ENCODE measurements at places on chromosomes 1 and 21.

DNA sequence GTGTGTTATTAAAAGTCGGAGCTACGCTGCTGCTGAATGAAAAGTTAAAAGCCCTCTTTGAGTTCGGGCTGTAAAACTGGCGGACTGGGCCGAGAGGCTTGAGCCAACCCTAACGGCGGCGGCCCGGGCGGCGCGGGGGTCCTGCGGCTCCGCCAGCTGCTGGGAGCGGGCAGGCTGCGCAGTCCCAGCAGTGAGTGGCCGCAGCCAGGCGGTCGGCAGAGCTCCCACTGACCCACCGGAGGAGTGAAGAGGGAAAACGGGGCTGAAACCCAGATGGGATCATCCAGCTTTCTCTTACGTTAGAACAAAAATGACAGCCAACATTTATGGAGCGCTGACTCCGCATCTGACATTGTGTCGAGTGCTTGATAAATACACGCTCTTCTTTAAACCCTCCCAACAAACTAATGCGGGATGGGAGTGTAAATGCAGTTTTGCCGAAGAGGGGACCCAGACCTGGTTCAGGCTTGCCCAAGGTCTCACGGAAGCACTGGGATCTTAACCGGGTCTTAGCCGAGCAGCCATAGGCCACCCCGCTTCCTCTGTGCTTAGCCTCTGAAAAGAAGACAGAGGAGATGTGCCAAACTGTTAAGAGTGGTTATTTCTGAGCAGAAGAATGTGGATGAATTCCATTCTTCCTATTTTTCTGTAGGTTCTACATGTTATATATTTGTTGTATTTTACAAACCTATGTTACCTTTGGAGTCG is 3.5 kb downstream of the GRHL3 start:
- peak; percentile 78 for DNase-seq

GRCh38 chr1:24620678-24621077 is 22.4 kb upstream of the SRRM1 start:
- no peak for DNase-seq

- no peak for DNase-seq
These were observed 4.0 kb upstream of the TRIM11 start for GRCh38 chr1:228410671-228411070.

DNA sequence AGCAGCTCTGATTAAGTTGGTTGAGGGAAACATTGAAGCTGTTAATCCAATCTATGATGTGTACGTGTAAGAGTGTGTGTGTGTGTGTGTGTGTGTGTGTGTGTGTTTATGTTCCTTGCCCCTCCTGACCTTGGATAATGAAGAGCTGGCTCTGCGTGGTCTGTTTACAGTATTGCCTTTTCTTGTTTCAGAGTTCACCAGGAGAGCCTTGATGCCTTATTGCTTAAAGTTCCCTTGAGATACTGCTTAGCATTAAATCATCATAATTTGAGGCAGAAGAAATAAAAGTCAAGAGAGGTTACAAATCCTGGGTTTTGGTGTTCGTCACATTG is 36.4 kb downstream of the CAPN8 start:
- DNase-seq, result no peak

DNA sequence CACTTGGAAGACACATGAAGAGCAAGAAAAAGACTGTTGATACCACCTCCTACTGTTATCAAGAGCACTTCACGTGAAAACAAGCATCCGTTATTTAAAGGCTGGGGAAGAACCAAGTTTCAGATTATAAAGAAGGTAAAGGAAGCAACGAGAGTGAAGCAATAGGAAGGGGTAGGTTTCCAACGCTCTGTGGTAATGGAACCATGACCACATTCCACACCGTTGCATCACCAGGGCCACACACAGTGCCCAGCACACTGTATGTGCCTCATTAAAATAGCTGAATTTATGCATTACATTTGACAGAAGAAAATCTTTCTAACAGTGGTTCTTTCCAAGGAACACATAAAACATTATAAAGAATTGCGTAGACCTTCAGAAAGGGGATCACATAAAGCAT is 435.8 kb downstream of the MRPL39 start:
- DNase-seq, result no peak

GRCh38 chr1:209607102-209607794 is 23.7 kb downstream of the CAMK1G start:
- no peak for DNase-seq

- DNase-seq, result no peak
These were observed 323.3 kb downstream of the PAPPA2 start for GRCh38 chr1:176786274-176786673.

DNA sequence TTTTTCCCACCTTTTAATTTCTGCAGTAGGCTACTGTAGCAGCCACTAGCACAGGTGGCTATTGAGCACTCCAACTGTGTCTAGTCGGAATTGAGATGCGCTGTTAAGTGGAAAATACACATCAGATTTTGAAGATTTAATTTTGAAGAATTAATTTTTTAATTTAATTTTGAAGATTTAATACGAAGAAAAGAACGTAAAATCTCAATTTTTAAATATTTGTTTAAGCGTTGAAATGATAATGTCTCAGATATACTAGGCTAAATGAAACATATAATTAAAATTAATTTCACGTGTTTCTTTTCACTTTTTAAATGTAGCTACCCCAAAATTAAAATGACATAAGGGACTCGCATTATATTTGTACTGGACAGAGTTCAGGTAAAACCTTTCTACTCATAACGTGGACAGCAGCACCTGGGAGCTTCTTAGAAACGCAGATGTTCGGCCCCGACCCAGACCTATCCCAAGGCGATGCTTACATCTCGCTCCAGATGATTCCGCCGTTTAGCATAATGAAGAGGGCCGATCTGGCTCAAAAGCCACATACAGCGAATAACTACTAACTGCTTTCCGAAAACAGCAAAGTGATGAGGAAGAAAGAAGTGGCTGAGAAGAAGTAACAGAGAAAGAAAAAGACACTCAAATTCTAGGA is 717 bp downstream of the CRYZL1 start:
- no peak for DNase-seq

- no peak for DNase-seq
These were observed 11.6 kb downstream of the EIF4G3 start for GRCh38 chr1:21165076-21165475.

- no peak for DNase-seq
These were observed 102.4 kb upstream of the BACE2 start for GRCh38 chr21:41065539-41065938.

- no peak for DNase-seq
These were observed 115.7 kb downstream of the MAP3K21 start for GRCh38 chr1:233443040-233443760.

- DNase-seq, result no peak
These were observed 246.4 kb upstream of the NR5A2 start for GRCh38 chr1:199780948-199781670.

GRCh38 chr1:185458670-185459069 is 141.6 kb upstream of the IVNS1ABP start:
- no peak for DNase-seq

DNA sequence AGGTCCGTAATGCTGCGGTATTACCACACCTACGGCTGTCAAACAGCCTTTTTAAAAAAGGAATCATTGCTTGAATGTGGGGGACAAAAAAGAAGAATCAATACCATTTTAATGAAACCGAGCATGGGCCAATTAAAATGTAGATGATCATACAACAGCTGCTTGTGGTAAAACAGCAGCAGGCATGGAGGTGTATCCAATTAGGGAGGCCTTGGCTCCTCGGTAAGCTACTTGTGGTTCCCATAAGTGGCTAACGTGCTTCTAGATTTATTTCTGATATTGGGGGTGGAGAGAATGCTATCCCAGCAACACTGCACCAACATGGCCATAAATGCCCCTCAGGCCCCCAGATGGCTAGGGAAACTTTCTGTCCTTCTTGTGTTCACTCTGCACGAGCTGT is 1.8 kb downstream of the PTPN14 start:
- no peak for DNase-seq

GRCh38 chr1:39102537-39103327 is 76.6 kb downstream of the NDUFS5 start:
- DNase-seq, result no peak

- DNase-seq, result peak; percentile 63
These were observed 19.2 kb upstream of the TBX15 start for GRCh38 chr1:119007339-119007669.

- no peak for DNase-seq
These were observed 6.9 kb upstream of the ATP1B1 start for GRCh38 chr1:169099561-169099960.

- no peak for DNase-seq
These were observed 134.5 kb downstream of the LIPI start for GRCh38 chr21:14076143-14076806.

GRCh38 chr1:164320790-164321731 is 237.9 kb upstream of the PBX1 start:
- DNase-seq, result no peak
